ENCODE measurements at places on chromosomes 16 and 17.

DNA sequence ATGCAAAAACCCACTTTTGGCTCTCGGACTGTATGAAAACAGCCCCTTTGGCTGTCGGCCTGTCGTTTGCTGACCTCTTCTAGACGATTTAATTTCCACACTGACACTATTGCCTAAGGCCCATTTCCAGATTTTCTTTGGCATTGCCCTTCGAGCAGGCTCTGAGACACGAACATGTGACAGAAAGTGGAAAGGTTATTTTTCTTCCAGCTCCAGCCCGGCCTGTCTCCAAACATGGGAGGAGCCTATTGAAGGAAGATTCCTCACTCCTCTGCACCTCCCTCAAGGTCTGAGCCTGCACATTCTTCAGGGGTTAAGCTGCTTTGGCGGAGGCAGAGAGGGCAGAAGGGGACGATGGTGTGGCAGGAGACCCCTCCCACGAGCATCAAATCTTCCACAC, 85.9 kb upstream of the FOXF1 start:
- DNase-seq = no peak

GRCh38 chr16:49491771-49492761, 118.5 kb downstream of the C16orf78 start:
- DNase-seq = peak; percentile 34

DNA sequence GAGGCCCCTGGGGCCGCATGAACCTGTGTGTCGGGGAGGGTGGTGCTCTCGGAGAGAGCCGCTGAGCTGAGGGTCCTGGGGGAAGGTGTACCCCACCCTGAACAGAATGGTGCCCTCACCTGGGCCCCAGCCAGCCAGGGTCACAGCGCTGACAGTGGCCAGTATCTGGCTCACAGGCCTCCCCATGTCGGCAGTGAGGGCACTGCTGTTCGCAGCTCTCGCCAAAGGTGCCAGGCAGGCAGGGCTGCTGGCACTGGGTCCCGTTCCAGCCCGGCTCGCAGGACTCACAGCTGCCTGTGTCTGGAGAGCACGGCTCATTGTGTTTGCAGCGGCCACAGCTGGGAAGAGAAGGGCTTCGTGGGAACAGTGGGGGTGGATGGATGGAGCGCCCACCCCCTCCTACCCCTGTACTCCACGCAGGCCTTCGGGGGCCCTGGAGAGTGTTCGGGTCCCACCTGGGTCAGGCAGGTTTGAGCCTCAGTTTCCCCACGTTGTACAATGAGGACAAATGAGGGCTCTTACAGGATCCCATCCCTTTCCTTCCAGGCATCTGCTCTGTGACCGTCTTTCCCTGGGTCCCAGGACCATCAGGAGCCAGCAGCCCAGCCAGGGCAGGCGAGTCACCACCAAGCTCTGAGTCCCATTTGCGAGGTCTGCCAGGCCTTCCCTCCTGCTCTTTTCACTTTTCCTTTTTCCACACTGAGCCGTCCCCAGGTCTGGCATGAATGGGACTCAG, 5.0 kb downstream of the SCARF1 start:
- DNase-seq = peak; percentile 51

- DNase-seq = no peak
These were observed 6.2 kb downstream of the SP2 start for GRCh38 chr17:47902039-47902744.

DNA sequence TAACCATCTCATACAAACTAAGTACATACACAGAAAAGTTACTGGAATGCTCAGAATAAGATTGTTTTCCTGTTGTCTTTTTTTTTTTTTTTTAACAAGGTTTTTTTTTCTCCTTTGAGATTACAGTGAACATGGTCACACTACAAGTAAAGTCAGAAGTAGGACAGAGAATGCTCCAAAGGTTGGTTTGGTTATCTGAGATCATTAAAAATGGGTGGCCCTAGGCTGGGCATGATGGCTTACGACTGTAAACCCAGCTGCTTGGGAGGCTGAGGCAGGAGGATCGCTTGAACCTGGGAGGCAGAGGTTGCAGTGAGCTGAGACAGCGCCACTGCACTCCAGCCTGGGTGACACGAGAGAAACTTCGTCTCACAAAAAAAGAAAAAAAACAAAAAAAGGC, 6.9 kb upstream of the ST6GALNAC1 start:
- no peak for DNase-seq

DNA sequence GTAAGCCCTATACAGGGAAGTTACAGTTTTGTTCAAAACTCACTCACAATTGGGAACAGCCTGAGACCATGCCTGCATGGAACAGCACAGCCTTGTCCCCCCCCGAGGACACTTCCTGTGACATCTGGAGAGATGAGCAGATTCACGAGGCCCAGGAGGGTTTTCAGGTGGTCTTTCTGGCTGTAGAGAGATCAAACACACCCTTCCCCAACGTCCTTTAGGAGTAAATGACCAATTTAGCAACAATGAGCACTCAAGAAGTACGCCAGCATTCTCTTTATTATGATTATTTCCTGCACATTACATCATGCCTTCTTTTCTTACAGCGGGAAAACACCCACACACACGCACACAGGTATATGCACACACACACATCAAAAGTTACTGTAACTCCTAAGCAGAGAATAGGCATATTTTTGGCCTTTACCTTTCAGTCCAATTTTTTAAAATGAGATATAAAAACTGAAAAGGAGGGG, 39.0 kb downstream of the ADCY9 start:
- DNase-seq = no peak

- DNase-seq = no peak
These were observed 29.3 kb upstream of the TNFRSF13B start for GRCh38 chr17:17001076-17001777.

DNA sequence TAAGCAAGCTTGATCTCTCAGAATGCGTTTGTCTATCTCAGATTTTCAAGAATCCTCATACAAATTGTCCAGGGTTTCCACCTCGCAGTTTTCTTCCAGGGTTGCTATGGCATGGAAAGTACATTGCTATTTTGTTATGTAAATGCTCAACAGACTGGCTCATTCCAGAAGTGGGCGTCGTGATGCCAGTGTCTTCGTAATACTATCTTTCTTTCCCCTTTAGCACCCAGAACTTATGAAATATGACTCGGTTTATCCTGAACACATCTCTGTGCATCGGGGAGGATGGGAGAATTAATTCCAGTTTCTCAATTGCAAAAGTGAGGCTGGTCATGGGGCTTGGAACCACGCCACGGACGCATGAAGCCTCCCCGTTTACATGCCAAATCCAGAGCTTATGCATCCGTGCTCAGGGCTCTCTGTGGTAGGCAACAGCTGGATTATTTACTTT, 405.0 kb downstream of the WWOX start:
- no peak for DNase-seq

GRCh38 chr16:23508589-23509440, 1.5 kb downstream of the GGA2 start:
- DNase-seq = peak; percentile 40

DNA sequence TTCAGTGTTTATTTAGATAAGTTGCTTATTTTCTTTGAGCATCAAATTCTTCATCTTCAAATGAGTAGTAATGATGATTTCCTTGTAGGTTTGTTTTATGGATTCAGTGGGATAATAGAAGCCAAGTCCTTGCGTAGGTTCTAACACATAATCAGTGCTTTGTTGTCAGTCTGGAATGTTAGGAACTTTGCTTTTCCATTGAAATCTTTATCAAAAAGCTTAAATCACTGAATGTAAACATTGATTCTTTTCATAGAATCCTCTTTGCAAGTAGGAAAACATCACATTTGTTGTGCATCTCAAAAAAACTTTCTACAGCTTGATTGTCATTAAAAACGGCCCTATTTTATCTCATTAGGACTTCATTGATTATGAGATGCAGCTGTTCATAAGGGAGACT, 490.3 kb upstream of the GOT2 start:
- DNase-seq = no peak

GRCh38 chr16:22675745-22676540, 138.0 kb upstream of the HS3ST2 start:
- DNase-seq = no peak

DNA sequence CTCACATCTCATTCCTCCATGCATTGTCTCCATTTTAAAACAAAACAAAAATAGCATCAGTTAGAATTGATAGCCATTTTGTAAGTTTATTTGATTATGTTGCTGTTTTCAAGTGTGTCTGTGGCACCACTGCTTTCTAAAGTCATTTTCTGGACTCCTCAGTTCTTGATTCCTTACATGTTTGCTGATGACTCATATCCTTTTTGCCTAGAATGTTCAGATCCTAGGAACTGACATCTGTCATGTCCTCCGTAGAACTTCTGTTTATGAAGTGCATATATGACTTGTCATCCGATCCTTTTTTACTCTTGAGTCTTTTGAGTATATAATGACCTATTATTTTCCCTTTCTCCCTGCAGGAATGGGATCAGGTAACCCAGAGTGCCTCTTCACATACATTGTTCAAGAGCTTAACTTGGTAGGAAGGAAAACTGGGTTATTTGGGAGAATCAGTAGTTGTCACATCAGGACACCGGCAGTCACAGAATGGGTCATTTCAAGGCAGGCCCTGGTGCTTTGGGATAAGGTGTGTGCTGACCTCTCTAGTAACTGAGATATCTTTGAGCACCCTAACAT, 69.2 kb downstream of the MAP2K4 start:
- no peak for DNase-seq

- DNase-seq = no peak
These were observed 37.2 kb upstream of the ENDOV start for GRCh38 chr17:80377798-80378197.

- DNase-seq = no peak
These were observed 1.9 kb upstream of the NAT9 start for GRCh38 chr17:74777901-74778515.

DNA sequence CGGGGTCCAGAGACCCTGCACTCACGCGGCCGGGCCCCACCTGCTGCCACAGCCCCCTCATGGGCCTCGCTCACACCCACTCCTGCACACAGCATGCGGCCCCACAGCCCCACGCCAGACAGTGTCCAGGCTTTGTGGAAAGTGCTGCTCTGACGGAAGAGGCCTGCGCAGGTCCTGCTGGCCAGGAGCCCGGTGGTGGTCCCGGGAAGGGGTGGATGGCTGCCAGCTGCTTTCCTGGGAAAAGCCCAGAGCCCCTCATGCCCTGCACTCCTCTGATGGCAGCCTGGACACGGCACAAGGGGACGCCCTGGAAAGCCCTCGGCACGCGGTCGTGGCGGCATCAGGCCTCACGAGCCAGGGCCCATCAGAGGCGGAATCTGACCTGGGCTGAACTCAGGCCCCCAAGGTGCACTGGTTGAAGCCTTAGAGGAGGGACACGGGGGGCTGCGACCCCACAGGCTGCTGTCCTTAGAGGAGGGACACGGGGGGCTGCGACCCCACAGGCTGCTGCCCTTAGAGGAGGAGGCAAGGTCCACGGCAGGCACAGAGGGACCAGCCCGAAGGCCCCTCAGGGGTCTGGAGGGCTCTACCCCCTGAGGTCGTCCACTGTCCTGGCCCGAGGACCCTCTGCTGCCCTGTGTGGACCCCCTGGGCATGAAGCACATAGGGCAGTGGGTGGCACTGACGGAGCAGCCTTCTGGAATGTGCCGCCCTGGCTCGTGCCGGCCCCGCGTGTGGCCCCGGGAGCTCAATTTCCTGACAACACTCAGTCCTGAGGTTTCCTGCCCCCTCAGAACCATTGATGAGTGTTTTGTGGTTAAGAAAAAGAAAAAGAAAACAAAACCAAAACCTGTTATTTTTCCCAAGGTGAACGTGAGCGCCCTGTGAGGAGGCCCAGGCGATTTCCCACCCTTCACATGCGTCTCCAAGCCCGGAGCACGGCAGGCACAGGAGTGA, 22.1 kb downstream of the SOX8 start:
- DNase-seq = no peak

- no peak for DNase-seq
These were observed 142.0 kb downstream of the CPPED1 start for GRCh38 chr16:12661656-12662172.

GRCh38 chr16:5252791-5253190, 155.2 kb upstream of the EEF2KMT start:
- no peak for DNase-seq

GRCh38 chr17:4162321-4162720, 19.3 kb downstream of the CYB5D2 start:
- no peak for DNase-seq

DNA sequence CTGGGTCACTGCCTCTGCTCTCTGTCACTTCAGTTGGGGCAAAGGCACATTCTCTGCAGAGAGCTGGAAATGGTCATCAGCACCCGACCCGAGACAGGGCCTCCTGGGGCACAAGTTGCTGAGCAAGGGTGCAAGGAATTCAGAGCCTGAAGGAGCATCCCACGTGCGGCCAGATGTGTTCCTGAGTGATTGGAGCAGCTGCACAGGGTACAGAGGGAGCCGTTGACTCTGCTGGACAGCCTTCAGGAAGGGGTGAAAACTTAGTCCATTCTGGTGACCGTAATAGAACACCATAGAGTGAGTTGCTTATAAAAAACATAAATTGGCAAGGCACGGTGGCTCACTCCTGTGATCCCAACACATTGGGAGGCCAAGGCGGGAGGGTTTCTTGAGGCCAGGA, 106.8 kb downstream of the CCDC182 start:
- no peak for DNase-seq

DNA sequence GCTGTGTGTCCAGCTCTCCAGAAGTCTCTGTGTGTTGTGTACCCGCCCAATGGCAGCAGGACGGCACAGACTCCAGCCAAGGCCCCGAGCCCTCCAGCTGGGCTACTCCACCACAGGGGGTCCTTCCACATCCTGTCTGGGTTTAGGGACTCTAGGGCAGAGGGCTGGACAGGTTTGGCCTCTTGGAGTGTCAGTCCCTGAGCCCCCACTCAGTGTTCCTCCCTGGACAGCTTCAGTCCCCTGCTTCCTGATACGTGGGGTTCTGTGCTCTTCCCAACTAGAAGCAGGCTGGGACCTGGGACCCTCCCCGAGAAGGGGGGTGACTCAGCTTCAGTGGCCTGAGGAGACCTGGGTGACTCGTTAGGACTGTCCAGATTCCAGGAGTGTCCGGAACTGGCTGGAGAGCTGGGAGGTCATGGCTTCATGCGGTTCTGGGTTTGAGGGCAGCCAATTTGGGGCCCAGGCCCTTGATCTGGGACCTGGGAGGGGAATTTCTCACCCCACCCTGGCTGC, 4.2 kb downstream of the CDK3 start:
- DNase-seq = no peak

DNA sequence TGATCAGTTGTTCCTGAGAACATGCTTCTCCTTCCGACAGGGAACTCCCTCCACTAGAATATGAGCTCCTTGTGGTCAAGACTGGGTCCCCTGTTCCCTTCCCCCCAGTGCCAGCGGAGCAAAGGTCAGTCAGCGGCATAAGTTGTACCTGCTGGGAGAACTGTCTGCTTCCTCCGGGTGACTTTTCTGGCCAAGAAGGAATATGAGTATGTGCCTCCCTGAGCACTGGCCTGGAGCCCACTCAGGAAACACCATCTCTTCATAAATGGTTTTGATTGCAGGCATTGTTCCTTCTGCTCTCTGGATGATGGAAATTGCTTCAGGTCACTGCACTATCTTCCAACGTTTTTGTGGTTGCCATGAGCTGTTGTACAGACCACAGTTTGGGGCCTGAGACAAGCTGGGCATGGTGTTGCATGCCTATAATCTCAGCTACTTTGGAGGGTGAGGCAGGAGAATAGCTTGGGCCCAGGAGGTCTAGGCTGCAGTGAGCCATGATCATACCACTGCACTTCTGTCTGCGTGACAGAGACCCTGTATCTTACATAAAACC, 2.9 kb upstream of the P4HB start:
- DNase-seq = no peak

Measured in amygdala (tissue), 56 donors.